ENCODE measurements at places on chromosomes 1 and 21.

GRCh38 chr1:85398391-85399064 lies 66.4 kb downstream of the DDAH1 start:
- DNase-seq: no peak

- no peak for DNase-seq
Observed at GRCh38 chr1:43056460-43056859, 97.8 kb upstream of the SLC2A1 start.

DNA sequence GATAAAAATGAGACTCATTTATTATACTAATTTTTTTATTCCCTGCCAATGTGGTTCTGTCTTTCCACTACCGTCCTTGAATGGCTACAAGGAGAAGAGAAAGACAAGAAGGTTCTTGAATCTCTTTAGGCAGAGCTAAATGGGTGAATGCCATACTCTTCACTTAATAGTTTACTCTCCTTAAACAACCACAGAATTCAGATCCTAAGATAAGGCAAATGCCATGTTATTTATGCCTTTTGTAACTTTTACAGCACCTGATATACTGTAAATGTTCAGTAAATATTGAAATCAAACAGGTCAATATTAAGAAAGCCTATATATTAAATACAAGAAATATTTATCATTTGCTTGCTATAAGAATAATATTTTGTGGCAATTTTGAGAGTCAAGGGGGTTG lies 58.4 kb downstream of the IGSF5 start:
- no peak for DNase-seq

DNA sequence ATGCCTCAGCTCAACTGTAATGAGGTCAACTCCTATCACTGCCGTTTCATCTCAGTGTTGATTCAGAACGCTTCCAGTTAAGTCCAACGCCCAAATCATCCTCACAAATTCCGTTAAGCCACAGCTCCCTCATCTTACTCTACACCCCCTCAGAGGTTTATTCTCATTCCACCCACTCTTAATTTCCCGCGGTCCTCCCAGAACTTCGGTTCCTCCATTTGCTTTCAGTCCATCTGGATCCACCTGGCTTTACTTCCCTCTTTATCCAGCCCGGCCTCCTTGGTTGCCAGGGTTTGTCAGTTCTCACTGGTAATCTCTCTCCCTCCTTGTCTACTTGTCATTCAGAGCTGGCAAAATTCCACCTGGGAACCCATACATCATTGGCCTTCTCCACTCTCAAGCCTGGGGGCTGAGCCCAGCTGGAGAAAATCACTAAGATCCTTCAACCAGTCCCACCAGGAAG lies 51.3 kb upstream of the RUNX1 start:
- DNase-seq: no peak

GRCh38 chr1:153678519-153679336 lies at the start of gene NPR1:
Gene NPR1, plus strand, starts transcription at chr1:153678688. Its CDS starts 421 bp downstream, at chr1:153679109.
- peak; percentile 34 for DNase-seq

- no peak for DNase-seq
Observed at GRCh38 chr1:39416609-39417008, 74.8 kb upstream of the BMP8A start.

Data from head of caudate nucleus (tissue), 42 donors.